ENCODE measurements at places on chromosomes 5 and 9.

DNA sequence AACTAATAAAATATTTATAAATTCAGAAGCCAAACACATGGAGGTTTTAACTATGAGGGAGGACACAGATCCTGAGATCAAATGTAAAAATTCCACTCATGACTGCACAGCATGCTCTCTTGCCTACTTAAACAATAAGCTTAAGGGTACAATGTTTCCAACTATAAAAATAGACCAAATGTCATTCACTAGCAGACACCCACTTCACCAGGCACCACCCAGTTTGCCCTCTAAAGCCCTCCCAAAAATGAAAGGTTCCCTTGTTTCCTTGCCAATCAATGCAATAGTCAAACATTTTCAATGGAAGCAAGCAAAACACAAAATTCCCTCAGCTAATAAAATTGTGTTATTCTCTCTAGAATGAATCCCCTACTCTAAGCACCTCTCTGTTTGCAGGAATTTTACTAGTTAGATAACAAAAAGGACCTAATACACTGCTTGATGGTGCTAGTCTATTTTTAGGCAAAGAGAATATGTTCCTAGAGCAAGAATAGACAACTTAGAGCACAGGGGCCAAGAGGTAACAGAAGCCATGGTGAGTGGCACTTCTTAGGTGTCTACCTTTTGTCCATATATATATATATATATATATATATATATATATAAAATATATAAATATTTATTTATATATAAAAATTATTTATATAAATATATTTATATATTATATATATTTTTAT, 135.3 kb downstream of the HOMER1 start:
- no peak for DNase-seq

GRCh38 chr9:137150617-137151457, 11.9 kb downstream of the GRIN1 start:
- DNase-seq = no peak

DNA sequence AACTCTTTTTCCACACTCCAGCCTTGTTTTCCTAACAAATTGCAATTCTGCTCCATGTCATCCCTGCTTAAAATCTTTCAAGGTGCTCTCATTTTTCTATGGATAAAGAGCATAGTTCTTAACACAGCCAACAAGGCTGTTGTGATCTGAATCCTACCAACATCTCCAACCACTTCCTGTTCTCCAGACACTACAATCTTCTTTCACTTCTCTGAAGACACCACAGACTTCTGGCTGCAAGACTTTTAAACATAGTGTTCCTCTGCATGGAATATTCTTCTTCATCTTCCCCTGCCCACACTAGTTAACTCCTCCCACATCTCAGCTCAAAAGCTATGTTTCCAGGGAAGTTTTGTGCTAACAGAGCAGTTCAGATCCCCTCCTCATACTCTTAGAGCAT, 404.8 kb downstream of the MAN2A1 start:
- no peak for DNase-seq

- no peak for DNase-seq
Measured at GRCh38 chr5:174489920-174490597, 234.3 kb upstream of the MSX2 start.

- peak; percentile 66 for DNase-seq
Measured at GRCh38 chr5:74641735-74642542, 1.4 kb upstream of the ENC1 start.

GRCh38 chr5:176816043-176816745, 5.8 kb downstream of the UNC5A start:
- no peak for DNase-seq

DNA sequence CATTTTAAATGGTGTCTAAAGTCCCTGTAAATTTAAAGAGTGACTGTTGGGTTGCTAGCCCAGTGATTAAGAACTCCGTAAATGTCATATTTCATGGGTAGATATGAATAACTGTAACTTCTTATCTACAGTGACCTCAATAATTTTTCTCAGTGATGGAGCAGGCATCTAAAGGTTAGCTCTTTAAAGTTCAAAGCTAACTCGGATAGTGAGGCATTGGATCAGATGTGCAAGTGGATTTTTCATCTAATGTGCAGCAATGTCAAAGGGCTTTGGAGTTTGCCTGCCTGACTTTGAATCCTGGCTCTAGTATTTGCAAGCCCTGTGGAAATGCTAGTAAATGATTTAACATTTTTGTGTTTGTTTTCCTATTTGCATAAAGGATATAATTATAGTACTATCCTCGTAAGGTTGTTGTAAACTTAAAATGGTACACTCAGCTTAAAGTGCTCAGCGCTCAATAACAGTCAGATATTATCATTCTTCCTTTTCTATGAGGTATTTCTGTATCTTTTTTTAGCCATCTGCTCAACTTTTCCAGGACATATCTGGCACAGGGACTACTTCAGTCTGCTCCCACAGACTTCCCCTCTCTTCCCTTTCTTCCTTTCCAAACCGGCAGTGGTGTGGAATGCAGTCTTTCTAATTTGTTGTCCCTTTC, 163.7 kb upstream of the ELL2 start:
- no peak for DNase-seq
